ENCODE measurements at places on chromosomes 7 and 10. TPM values are rescaled to one million over a fixed set of nuclear protein-coding genes. Genes with fewer than 3 reads are reported as not detected.

DNA sequence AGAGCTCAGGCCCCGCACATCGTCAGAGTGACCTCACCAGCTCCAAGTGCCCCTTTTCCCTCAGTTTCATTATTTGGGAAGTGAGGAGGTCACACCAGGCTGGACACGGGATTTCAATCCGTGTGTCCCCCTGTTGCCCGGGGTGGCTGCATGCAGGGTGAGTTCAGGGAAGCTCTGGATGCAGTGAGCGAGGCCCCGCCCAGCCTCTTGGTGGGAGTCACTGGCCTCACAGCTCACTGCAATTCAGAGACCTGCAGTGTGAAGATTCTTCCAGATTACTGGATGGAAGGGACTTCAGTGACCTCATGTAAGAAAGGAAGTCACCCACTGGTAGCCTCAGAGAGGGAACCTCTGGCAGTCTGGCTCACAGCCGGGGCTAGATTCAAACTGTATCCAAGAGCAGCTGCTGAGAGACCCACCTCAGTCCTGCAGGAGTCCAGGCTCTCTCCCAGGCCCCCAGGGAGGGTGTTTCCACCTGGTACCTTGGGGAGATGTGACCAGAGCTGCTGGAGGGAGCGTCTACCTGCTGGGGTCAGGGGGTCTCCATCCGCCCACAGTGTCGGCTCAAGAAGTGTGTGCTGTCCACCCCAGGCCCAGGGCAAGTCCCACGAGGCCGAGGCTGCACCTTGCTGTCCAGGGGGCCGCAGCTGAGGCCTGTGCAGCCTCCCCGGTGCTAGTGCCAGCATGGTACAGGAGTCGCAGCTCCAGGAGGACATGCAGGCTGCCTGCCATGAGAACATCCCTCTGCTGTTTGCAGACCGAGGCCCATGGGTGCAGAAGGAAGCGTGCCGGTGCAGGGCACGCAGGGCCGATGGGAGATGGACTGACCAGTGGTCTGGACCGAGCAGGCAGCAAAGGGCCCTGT is 54.4 kb downstream of the MGMT start:
- no peak overlapping the region for H3K27ac ChIP-seq
- no peaks in the 10 kb centered on the region for H3K36me3 ChIP-seq
- no peak for DNase-seq
- H3K4me3 ChIP-seq: no peak overlapping the region
- H3K4me1 ChIP-seq: peaks cover 15% of the 10 kb centered on the region
- no peaks in the 10 kb centered on the region for H3K27me3 ChIP-seq

DNA sequence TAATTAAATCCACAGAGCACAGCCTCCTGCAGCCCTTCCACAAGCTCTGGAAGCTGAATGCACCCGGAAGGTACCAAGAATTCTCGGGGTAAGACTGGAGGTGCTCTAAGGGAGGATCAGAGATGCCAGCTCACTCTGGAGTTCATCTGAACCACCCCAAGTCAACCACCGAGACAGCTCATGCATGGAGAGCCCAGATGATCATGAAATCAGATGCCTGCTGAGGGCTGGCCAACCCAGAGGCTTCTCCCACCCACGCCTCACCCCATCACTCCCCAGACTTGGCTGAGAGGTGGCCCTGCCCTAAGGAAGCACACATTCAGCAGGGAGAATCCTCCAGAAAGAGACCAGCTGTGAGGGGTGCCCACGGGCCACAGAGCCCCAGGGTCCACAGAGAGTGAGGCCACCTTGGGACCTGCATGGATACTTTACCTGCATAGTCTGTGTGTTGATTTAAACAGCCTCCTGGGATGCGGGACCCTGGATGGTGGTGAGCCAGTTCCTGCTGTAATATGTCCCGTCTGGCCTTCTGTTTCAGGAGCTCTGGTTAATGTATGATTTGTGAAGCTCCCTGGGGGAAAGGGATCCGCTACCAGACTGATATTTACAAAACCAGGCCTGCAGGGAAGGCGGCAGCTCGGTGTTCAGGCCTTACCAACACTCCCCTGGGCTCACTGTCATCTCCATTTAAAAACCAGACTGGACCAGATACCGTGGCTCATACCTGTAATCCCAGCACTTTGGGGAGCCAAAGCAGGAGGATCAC is 64.9 kb downstream of the INSIG1 start:
- no peaks in the 10 kb centered on the region for H3K4me1 ChIP-seq
- no peaks in the 10 kb centered on the region for H3K36me3 ChIP-seq
- H3K27ac ChIP-seq: no peak overlapping the region
- DNase-seq: no peak

GRCh38 chr10:11150231-11150731 is 132.6 kb downstream of the CELF2 start:
- no peaks in the 10 kb centered on the region for H3K27me3 ChIP-seq
- no peak overlapping the region for H3K4me3 ChIP-seq
- H3K4me1 ChIP-seq: peaks cover 65% of the 10 kb centered on the region

- H3K27me3 ChIP-seq: no peaks in the 10 kb centered on the region
- no peaks in the 10 kb centered on the region for H3K4me1 ChIP-seq
- no peak for DNase-seq
- H3K27ac ChIP-seq: no peak overlapping the region
- H3K36me3 ChIP-seq: no peaks in the 10 kb centered on the region
- H3K4me3 ChIP-seq: no peak overlapping the region
These were observed 52.8 kb upstream of the SEC61G start for GRCh38 chr7:54811846-54812254.

DNA sequence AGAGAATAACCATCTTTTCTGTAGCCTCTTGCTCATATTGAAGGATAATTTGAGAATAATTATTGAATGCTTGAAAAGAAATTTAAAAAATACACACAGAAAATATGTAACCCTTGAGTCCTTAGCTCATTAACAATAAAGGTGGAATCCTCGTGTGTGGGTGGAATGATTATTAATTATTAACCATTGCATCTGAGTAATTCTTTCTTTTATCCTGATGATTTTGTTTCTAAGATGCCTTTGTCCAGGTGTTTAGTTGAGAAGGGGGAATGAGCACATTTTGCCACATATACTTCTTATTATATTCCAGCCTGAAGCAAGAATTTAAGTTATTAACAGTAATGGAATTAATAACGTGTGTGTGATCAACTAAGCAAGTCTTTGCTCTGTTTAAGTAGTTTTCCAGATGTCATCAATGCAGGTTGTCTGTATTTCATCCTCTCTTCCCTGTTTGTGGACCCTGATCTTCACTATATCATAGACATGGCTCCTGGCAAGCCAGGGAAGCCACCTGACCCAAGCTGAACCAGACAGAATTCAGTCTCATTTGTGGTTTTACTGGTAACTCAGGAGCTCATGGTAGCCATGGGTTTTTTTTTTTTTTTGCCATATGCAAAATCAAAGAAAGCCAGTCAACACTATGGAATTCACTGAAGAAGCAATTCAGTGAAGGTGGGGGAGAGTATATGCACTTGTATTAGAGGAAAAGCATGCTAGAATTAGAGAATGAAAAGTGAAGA is 144.3 kb downstream of the KIF20B start:
- DNase-seq: no peak
- no peaks in the 10 kb centered on the region for H3K36me3 ChIP-seq
- no peak overlapping the region for H3K27ac ChIP-seq
- H3K4me1 ChIP-seq: no peaks in the 10 kb centered on the region

DNA sequence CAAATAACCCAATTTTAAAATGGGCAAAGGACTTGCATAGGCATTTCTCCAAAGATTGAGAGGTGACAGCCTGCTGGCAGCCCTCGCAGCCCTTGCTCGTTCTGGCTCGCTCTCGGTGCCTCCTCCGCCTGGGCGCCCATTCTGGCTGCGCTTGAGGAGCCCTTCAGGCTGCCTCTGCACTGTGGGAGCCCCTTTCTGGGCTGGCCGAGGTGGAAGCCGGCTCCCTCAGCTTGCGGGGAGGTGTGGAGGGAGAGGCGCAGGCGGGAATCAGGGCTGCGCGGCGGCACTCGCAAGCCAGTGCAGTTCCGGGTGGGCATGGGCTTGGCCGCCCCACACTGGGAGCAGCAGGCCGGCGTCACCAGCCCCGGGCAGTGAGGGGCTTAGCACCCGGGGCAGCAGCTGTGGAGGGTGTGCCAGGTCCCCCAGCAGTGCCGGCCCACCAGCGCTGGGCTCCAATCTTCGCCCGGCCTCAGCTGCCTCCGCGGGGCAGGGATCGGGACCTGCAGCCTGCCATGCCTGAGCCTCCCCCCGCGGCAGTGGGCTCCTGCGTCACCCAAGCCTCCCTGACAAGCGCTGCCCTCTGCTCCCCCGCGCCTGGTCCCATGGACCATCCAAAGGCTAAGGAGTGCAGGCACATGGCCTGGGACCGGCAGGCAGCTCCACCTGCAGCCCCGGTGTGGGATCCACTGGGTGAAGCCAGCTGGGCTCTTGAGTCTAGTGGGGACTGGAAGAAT is 54.0 kb upstream of the GALNT17 start:
- no peak overlapping the region for H3K4me3 ChIP-seq
- no peaks in the 10 kb centered on the region for H3K4me1 ChIP-seq
- no peak for DNase-seq
- no peak overlapping the region for H3K27ac ChIP-seq
- no peaks in the 10 kb centered on the region for H3K27me3 ChIP-seq
- no peaks in the 10 kb centered on the region for H3K36me3 ChIP-seq

DNA sequence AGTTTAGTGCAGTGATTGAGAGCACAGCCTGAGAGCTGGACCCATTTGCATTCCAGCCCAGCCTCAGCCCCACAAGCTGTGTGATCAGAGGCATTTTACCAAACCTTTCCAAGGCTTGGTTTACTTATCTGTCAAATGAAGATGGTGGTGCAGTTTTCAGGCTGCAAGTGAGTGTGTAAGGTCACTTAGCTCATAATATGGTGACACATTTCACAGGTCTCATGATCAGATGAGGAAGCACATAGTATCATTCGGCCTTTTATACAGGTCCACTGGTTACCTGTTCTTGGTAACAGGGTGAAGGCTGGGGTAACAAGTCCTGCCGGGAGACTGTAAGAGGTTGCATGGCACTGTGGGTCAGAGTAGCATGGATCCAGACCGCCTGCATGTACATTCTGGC is 371.7 kb downstream of the LRMDA start:
- no peak overlapping the region for H3K27ac ChIP-seq
- H3K4me3 ChIP-seq: no peak overlapping the region
- H3K4me1 ChIP-seq: no peaks in the 10 kb centered on the region
- no peak for DNase-seq
- H3K36me3 ChIP-seq: no peaks in the 10 kb centered on the region
- H3K27me3 ChIP-seq: no peaks in the 10 kb centered on the region

DNA sequence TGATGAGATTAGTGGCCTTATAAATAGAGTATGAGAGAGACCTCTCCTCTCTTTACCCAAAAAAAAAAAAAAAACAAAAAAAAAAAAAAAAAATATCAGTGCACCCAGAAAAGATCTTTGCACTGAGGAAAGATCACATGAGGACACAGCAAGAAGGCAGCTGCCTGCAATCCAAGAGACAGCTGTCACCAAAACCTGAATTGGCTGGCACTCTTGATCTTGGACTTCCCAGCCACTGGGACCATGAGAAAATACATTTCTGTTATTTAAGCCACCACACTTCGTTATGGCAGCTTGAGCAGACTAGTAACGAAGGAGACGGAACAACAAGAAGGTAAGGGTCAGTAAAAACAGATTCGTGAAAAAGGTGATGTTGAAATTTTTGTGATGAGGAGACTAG is 47.0 kb downstream of the TMEM106B start:
- no peaks in the 10 kb centered on the region for H3K27me3 ChIP-seq
- H3K4me3 ChIP-seq: peak overlapping the region; percentile 19
- H3K36me3 ChIP-seq: no peaks in the 10 kb centered on the region

DNA sequence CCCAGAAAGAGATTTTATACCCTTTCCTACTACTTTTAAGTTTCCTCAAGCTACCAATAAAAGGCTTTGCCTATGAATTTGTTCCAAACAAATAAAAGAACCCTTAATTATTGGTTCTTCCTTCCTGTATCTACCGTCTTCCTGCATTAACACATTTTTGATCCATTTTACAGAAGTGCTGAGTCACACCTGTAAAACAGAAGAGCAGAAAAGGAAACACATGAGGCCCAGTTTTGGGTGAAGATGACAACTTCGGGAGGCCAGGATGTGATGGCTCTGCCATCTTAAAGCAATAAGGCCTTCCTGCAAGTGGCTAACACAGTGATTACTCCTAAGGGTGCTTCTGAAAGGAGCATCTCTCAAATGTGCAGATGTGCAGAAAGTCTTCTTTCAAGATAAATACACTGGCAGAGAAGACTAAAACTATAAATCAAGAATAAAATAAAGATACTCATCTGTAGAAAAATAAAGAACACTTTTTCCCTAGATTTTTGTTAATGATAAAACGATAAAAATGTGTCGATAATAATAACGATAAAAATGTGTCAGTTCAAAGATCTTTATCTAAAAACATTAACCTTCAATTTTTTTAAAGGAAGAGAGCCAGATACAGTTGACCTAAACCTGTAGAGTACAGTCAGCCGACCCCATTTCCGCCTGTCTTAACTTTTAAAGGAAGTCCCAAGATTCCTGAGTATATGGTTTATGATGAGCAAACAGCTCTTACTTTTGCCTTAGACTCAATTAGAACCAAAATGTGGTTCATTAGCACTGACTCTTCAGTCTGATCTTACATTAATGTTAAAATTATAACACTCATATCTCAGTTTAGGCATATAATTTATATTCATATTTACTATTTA is 108.6 kb downstream of the UBE2H start:
- H3K27ac ChIP-seq: no peak overlapping the region
- DNase-seq: no peak
- no peaks in the 10 kb centered on the region for H3K36me3 ChIP-seq
- no peaks in the 10 kb centered on the region for H3K27me3 ChIP-seq
- H3K4me3 ChIP-seq: no peak overlapping the region
- peaks cover 29% of the 10 kb centered on the region for H3K4me1 ChIP-seq

- no peak for DNase-seq
- no peak overlapping the region for H3K27ac ChIP-seq
- H3K27me3 ChIP-seq: no peaks in the 10 kb centered on the region
- peaks cover 7% of the 10 kb centered on the region for H3K4me1 ChIP-seq
- peak overlapping the region; percentile 64 for H3K4me3 ChIP-seq
- H3K36me3 ChIP-seq: no peaks in the 10 kb centered on the region
These were observed 589 bp downstream of the ZNF488 start for GRCh38 chr10:47383261-47384147.

DNA sequence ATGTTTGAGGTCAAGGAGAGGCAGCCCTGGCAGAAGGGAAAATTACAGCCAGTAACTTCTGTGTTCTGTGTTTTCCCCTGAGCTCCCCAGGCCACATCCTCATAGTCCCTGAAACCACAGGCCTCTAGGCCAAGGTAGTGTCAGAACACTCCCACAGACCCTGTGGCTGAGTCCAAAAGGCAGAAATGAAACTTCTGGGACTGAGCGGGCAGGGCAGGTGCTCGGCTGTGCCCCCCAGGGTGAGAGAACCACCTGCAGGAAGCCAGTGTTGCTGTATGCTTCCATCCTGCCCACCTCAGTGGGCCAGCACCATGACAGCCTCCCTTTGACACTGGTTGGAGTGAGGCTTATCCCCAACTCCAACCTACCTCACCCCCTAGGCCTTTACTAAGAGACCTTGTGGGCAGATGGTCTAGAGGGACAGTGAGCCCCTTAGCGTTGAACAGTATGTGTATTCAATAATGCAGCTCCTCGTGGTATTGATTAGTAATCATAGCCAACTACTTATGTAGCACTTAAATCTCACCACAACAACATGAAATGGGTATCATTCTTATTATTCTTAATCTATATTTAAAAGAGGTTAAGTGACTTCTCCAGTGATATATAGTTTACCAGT is 30.3 kb downstream of the PIK3CG start:
- H3K27ac ChIP-seq: peak overlapping the region; percentile 1
- no peak for DNase-seq
- H3K36me3 ChIP-seq: peaks cover 56% of the 10 kb centered on the region
- no peak overlapping the region for H3K4me3 ChIP-seq

The FAM25C gene
- total RNA-seq: not detected

The P4HA1 gene
- total RNA-seq: 13.0 TPM

The NRCAM gene
- total RNA-seq: 0.52 TPM

The EPDR1 gene
- total RNA-seq: 2.0 TPM

The ADAM22 gene
- total RNA-seq: 3.7 TPM

The RET gene
- not detected for total RNA-seq

The R3HCC1L gene
- 23.3 TPM for total RNA-seq

The C7orf33 gene
- total RNA-seq: not detected

The PNLIP gene
- not detected for total RNA-seq
